ENCODE measurements at places on chromosomes 5 and 9.

DNA sequence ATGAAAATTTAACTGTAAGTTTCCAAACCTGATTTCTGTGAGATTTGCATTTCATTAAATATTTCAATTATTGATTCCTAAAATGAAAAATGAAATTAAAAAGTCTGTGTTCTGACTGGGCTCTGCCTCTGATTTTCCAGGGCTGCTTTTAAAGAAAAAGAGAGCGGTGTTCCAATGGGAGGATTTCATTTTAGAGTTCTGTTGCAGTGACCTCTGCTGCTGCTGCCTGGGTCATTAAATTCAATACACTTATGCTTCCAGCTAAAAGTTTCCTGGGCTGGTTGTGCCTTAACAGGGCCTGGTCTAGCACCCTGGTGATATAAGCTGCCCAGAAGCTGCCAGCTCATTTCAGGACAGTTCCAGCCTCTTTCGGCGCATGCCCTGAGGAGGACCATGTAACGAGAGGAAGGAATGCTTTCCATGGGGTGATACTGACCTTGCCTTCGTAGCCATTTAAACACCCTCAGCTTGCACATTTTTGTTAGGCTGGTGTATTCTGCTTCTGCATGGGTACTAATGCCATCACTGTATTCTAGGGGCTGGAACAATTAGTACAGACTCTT lies 93.3 kb downstream of the TMEM174 start:
- no peak for DNase-seq

GRCh38 chr9:113738893-113739604 lies 137.1 kb upstream of the ZNF618 start:
- no peak for DNase-seq

GRCh38 chr9:85258823-85259370 lies 482.9 kb downstream of the AGTPBP1 start:
- no peak for DNase-seq

GRCh38 chr5:170625221-170626165 lies 121.7 kb downstream of the KCNIP1 start:
- no peak for DNase-seq

- no peak for DNase-seq
Measured at GRCh38 chr9:2664174-2665065, 42.8 kb downstream of the VLDLR start.

GRCh38 chr9:111094433-111094924 lies 56.2 kb upstream of the LPAR1 start:
- peak; percentile 1 for DNase-seq

- DNase-seq = no peak
Measured at GRCh38 chr9:118459913-118460312, 755.7 kb downstream of the TLR4 start.

DNA sequence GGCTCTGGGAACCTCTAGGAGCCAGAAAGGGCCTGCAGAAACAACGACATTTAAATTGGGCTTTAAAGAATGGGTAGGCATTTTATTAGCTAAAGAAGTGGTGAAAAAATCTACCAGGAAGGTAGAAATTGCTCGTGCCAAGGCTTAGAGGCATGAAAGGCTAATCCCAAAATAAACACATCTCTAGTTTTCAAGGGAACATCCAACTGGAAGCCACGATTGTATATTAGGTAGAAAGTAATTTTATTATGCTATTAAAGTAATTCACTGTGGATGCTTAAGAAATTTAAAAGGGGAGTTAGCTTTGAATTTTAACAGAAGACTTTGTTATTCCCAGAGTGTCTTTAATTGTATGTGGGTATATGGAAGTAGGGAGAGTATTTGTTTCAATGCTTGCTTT lies 17.5 kb upstream of the CNTLN start:
- DNase-seq = no peak

GRCh38 chr9:126055381-126055985 lies 271.1 kb upstream of the MVB12B start:
- DNase-seq = no peak

- DNase-seq = no peak
Measured at GRCh38 chr5:106854105-106854687, 816.5 kb downstream of the EFNA5 start.

DNA sequence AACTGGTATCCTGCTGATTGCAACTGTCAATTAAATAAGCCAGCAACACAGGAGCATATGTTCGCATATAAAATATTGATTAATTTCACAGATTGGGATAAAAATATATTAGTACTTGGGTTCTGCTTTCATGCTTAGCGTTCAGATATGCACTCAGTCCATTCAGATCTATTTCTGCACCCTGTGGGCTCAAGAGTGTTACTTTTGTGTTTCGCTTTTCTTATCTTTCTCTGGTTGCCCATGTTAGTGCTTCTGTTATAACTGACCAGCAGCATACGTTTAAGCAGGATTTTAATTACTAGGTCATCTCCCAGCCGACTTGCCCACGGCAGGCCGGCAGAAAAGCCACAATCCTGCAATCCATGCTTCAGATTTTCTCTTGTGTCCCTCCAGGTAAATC lies 289.1 kb downstream of the EBF1 start:
- no peak for DNase-seq

DNA sequence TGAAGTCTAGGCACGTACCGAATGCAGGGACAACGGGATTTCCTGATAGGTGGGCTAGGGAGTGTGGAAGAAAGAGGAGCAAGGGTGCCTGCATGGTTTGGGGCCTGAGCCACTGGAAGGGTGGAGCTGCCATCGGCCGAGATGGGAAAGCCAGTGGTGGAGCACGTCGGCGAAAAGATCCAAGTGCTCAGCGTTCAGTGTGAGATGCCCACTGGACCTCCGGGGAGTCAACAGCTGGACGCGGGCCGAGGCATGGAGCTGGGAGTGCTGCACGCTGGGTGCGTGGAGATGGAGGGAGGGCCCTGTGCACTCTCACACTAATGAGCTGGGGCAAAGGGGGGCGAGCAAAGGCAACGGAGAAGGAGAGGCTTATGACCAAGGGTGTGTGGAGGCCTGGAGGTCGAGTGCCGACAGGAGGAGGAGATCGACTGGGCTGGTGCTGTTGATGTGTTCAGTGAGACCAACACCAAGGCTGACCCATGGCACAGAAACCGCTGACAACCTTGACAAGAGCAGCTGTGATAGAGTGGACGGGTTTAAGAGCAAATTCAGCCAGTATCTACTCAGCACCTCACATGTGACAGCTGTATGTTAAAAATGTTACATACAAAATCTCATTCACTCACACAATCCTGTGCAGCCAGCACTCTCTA lies 85.7 kb downstream of the STK10 start:
- DNase-seq = no peak

- DNase-seq = no peak
Measured at GRCh38 chr9:90433398-90433941, 209.2 kb downstream of the DIRAS2 start.

- peak; percentile 31 for DNase-seq
Measured at GRCh38 chr5:163473635-163474243, 13.3 kb downstream of the HMMR start.

DNA sequence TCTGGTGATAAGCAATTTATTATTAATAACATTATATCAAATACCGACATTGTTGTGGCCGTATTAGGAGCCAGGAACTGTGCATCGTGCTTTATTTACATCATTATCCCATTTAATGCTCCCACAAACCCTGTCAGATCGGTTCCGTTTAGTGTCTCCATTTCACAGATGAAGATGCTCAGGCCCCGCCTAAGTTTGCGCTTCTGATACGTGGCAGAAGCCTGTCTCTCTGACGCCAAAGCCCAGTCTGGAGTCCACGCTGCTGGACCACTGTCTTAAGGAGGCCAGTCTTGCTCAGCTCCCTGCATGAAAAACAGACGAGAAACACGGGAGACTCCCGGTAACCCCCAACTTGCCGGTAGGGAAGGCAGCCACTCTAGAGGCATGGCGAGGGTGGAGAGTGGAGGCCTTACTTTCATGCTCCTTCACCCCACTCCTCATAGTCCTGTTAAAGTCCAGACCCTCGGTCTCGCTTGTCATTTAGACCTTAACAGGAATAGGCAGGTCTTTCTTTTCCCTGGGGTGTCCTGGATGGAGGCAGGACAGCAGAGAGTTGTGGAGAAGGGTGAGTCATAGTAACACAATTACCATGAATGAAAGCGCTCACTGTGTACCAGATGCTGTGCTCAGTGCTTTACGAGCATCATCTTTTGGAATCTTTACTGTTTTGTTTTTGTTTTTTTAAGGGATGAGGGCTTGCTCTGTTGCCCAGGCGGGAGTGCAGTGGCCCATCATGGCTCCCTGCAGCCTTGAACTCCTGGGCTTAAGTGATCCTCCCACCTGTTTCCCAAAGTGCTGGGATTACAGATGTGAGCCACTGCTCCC lies 872 bp downstream of the TXNDC15 start:
- DNase-seq = peak; percentile 29

- no peak for DNase-seq
Measured at GRCh38 chr9:974996-975739, 1.3 kb upstream of the DMRT3 start.

DNA sequence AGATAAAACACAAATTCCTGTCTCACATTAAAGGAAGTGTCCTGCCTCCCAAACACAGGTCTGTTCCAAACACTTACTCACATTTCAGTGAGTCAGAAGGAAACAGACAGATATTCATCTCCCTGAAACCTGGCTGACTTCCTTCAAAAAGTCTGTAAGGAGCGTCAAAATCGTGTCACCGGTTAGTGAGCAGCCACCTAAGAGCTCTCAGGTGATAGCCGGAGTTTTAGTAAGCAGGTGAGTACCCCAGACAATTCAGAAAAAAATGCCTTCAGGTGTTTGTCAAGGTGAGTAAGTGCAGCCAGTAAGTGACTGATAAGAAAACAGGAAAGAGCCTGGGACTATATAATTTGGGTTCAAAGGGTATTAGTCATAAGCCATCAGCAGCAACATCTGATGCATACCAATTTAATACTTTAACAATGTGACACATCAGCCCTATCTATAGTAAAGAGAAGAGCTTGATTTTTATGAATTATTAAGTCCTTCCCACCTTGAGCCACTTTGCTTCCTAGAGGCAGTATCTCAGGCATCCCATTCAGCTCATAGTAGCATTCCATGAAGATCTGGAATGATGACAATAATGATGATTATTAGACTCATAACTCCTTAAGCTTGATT lies 1.3 kb upstream of the ITGA2 start:
- no peak for DNase-seq

DNA sequence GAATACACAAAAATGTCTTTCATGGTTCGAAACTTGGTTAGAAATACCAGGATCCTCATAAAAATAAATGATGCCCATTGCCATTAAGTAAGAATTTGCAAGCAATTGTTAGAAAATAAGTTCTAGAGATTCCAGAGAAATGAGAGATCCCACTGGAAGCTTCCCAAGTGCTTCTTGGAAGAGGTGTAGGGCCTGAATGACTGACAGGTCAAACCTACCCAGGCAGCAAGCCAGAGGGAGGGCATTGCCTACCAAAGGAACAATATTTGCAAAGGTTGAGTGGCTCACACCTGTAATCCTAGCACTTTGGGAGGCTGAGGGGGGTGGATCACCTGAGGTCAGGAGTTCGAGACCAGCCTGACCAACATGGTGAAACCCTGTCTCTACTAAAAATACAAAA lies 777.0 kb upstream of the WWC1 start:
- no peak for DNase-seq

DNA sequence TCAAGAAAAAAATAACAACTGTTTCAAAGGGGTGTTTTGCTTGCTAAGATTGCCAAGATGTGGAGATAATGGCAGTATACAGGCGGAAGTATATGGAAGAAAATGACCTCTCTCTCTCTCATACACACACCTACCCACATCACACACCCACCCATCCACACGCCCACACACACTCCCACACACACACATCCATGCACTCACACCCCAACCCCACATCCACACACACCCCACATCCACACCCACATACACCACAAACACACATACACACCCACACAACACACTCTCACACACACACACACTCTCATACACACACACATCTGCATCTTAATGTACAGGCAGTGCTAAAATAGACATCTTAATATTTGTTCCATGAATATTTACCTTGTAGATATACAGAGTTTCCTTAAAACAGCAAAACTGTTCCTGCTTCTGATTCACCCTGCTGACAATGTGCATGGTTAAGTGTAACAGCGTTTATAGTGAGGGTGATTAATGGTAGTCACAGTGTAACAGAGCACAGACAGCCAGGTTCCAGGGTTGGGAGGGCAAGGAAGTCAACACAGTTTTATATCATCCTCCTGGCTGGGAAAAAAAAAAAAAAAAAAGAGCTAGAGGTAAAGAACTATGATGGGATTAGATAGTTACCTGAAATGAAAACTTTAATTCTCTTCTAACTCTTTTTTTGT lies 8.3 kb downstream of the BHMT2 start:
- DNase-seq = no peak

GRCh38 chr5:91607675-91608074 lies 224.6 kb upstream of the ARRDC3 start:
- DNase-seq = no peak

- peak; percentile 57 for DNase-seq
Measured at GRCh38 chr5:143402017-143402552, 1.4 kb downstream of the NR3C1 start.

- DNase-seq = no peak
Measured at GRCh38 chr5:105767267-105767666, 1903.5 kb downstream of the EFNA5 start.

- no peak for DNase-seq
Measured at GRCh38 chr5:168447808-168448207, 38.5 kb upstream of the RARS1 start.

- no peak for DNase-seq
Measured at GRCh38 chr9:11001546-11001945, 388.7 kb upstream of the PTPRD start.

- DNase-seq = no peak
Measured at GRCh38 chr5:168883991-168884390, 304.8 kb upstream of the PANK3 start.

DNA sequence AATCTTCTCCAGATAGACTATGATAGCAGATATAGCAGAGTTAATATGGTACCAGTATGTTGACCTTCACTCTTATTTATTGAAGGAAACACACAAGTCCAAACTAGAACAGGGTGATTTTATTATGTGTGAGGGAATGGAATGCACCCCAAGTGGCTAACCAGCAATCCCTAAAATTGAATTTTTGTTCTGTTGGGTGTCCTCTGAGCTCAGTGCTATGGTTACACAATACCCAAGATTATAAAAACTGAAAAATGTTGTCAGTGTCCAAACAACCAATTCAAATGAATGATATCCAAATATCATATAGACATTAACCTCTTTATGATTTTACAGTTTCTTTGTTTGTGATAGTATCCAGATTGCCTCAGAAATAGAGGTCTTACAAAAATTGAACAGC lies 60.9 kb downstream of the NNT start:
- DNase-seq = no peak

- no peak for DNase-seq
Measured at GRCh38 chr5:51860532-51861018, 477.3 kb downstream of the ISL1 start.

- peak; percentile 24 for DNase-seq
Measured at GRCh38 chr9:84953797-84954705, 284.5 kb downstream of the NTRK2 start.

DNA sequence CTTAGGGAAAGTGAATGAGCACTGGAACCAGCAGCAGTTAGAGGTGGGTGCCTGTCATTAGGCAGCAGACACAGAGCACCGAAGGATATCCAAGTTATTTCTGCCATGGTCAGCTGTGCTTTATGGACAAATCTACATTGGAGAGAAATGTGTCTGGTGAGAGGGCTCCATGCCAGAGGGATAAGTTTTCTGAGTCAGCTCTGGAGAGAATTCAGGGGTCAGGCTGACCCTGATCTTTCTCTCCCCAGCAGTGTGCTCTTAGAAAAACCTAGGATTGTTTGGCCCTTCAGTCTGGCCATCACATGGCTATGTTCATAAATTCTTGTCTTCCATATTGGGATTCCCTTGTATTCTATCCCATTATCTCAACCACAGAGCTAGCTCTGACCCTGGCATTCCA lies 8.9 kb upstream of the IL17B start:
- no peak for DNase-seq

- no peak for DNase-seq
Measured at GRCh38 chr9:90961375-90961774, 159.8 kb downstream of the SYK start.

All from CD4-positive, alpha-beta T cell treated with Interleukin-12 subunit alpha and Interleukin-12 subunit beta, for 1 hour (primary cell).